ENCODE measurements at places on chromosomes 7 and 10.
A peak's percentile ranks its signal among the peaks of the same experiment; 100 is the strongest.

DNA sequence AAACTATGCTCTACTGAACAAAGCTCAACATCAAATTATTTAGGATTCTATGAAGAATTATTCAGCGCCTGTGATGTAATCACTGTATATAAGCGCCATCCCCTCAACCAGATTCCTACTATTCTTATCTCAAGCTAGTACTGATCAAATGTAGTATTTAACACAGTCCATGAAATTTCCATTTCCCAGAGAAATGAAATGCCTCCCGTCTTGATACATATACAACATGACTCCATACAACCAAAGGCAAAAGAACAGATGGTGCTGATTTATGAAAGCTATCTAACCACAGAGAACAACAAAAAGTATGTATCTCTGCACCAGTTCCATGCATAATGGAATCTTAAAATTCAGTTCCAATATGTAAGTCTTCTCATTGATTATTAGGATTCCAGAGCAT lies 406.1 kb downstream of the PARD3 start:
- DNase-seq, result no peak

- DNase-seq, result no peak
Measured at GRCh38 chr7:3243256-3243655, 57.8 kb upstream of the SDK1 start.

DNA sequence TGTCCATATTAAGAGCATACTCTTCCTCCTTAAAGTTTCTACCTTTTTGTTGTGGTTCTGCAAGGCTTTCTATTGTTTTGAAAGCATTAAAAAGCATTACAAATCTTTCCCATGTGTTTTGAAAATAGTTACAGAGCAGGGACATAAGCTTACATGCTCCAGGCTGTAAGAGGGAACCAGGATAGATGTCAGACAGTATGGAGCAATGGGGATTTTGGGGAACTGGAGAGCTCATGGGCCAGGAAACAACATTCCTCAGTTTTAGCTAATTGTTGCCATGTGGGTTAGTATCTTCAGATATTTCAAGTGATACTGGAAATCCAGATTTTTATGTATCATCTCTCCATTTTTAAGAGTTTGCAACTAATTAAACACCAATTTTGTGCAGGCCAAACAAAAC lies 3.5 kb downstream of the MDFIC start:
- no peak for DNase-seq

DNA sequence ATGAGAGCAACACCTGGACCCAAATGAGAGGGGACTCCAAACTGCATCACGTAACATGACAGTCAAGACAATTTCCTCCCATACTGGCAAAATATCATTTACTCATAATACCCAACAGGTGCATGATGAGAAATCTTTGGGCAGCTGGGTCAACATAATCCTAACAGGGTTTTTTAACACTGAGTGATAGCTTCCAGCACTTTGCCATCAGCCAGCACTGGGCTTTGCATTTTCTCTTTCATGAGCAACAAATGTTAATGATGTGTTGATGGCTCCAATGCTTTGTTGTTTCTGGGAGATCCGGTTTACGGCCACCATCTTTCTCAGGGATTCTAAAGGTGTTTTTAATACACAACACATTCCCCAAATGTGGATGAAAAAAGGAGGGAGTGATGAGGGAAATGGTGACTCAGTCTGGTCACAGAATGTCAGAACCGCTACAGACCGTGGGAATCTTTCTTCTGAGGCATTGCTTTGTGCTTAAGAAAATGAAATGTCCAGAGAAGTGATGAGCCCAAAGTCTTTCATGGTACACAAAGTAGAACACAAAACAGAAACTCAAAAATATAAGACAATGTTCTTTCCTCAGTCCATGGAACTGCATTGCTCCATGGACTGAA lies 705.7 kb upstream of the IGFBP3 start:
- DNase-seq, result no peak

DNA sequence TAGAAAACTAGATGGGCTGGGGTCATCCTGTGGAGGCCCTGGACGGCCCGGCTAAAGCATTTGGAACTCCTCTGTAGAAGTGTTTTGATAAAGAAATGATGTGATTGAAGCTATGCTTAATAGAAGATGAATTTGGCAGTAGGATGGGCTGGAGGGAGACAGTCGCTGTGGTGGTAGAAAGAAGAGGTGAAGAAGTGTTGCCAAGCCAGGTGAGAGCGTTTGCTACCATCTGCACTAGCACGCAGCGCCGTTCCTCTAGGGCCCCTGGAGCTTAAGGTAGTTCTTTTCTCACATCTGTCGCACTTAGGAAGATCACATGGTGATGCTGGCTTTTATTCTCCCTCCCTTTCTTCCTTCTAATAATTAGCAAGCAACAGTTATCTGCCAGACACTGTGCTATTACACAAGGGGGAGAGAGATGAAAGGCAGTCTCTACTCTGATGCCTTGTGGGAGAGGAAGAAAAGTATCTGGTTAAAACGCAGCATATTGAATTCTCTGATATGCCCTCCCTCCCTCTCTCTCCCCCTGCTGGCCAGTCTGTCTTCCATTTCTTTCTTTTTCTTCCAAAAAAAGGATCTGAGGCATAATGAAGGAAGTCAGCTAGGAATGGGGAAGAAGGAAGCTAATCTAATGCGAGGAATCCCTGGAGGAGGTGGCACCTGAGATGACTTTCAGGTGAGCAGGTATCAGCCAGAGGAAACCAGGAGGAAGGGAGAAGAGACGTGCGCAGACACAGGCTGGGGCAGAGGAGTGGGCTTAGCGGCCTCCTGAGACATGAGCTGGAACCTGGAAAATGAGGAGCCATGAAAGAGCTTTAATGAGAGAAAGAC lies 162.3 kb upstream of the KLF14 start:
- DNase-seq, result no peak

DNA sequence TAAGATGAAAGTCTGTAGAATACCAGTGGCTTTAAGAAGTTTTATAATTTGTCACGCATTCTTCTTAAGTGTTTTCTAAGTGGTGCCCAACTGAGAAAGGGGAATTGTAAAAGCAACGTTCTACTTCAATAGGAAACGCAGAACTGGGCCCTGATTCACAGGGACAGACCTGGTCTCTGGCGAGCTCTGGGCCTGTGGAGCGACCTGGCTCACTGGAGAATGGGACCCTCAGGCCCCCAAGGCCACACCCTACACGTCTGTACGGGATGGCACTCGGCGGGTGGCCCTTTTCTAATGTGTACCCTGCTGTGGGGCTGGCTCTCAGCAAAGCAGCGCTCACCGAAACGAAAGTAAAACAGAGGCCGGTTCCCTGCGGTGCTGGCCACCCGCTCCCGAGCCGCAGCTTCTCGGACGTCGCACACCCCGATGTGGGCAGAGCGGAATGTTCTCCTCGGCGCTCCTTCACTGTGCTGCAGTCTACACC lies 205.0 kb downstream of the DIP2C start:
- peak; percentile 13 for DNase-seq

DNA sequence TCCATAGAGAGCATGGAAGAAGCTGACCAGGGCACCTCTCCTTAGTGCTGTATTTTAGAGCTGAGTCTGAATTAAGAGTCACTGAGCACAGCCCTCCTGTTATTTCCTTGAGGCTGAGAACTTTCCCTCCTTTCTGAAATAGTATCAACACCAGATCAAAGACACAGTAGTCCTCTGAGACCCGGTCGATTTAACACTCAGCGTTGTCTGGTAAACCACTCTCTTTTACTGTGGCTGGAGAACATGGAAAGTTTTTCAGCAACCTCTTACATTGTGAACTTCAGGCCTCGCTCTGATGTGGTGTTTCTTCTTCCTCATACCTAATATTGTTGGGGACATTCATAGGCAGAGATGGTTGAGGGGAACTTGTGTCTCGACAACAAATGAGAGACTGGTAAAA lies 202.0 kb upstream of the MTPN start:
- no peak for DNase-seq

Data from activated CD4-positive, alpha-beta T cell treated with anti-CD3 and anti-CD28 coated beads, Interleukin-2, amount 50 U/mL, for 1 hour (primary cell).